ENCODE measurements at places on chromosomes 12 and 14. TPM values are rescaled to one million over a fixed set of nuclear protein-coding genes. Genes with fewer than 3 reads are reported as not detected.

DNA sequence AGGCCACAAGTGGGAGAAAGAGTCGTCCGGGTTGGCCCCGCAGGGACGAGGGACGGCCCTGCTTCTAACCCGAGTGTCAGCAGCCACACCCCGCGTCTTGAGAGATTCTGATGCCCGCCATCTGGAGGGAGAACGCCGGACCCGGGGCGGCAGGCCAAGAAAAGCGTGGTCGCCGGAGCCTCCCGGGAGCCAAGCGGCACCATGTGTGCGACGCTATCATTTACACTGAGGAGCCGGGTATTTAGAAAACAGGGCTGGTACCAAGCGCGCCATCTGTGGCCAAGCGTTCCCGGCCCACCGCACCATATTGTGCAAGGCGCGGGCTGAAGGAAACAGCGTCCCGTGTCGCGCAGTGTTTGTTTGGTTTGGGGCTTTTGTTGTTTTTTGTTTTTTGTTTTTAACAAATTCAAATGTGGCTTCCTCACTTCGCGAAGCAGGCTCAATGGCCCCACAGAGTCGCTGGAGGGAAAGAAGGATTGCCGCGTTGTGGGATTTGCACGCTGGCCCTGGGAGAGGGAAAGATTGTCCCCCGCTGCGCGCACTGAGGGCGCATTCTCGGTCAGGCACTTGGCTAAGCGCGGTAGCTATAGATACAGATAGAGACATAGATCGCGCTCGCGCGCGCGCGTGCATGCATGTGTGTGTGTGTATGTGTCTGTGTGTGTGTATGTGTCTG lies 153.8 kb downstream of the BCL11B start:
- no peak overlapping the region for H3K27ac ChIP-seq
- H3K27me3 ChIP-seq = no peaks in the 10 kb centered on the region
- H3K4me1 ChIP-seq = no peaks in the 10 kb centered on the region
- DNase-seq = no peak
- no peak overlapping the region for H3K4me3 ChIP-seq
- no peaks in the 10 kb centered on the region for H3K36me3 ChIP-seq

- H3K4me3 ChIP-seq = peak overlapping the region; percentile 67
- H3K27me3 ChIP-seq = no peaks in the 10 kb centered on the region
- DNase-seq = peak; percentile 81
These were observed 612 bp downstream of the MDM2 start for GRCh38 chr12:68808388-68809189.

DNA sequence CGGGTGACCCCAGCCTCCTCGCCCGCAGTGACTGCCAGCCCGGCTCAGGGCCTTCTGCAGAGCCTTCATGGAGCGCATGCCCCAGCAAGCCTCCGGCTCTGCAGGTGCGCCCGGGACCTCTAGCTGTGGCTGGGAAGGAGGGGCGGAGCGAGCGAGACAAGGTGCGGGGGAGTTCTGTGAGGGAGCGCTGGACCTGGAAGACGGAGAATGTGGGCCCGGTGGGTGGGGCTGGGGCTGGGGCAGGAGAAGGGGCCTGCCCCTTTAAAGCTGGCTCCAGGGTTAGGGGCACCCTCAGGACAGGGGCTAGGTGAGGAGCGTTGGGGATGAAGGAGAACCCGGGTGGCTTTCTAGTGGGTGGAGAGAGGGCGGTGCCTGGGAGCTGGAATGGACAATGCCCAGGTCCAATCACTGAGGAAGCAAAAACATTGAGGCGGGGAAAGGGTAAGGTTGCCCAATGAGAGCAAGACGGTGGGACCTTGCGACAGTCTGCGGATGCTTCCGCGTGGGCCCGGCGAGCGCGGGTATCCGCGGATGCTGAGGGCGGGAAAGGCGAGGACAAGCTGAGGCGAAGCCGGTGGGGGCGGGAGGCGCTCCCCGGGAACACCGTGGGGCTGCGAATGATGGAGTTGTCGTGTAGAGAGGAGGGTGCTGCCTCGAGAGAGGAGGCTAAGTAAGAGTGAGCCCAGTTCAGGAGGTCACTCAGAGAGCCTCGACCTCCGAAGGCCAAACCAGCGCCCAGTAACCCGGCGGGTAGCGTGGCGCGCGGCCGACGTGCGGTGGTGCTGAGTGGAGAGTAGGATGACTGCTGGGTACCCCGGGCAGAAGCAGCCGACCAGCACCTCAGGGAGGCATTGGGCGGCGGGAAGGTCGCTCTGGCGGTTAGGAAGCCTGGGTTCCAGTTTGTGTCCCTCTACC lies at the start of gene GLS2:
TSS of gene GLS2 (minus strand) at position 121 of the 915 bp plus-strand sequence. CDS start at position 78, 43 bp downstream.
- peak within 1 kb of the TSS; percentile 54 for H3K4me3 ChIP-seq
- no peaks in the 10 kb centered on the region for H3K36me3 ChIP-seq
- no peaks in the 10 kb centered on the region for H3K27me3 ChIP-seq
- peak; percentile 82 for DNase-seq
- H3K27ac ChIP-seq = no peak within 1 kb of the TSS
- peaks cover 2% of the 10 kb centered on the region for H3K4me1 ChIP-seq

DNA sequence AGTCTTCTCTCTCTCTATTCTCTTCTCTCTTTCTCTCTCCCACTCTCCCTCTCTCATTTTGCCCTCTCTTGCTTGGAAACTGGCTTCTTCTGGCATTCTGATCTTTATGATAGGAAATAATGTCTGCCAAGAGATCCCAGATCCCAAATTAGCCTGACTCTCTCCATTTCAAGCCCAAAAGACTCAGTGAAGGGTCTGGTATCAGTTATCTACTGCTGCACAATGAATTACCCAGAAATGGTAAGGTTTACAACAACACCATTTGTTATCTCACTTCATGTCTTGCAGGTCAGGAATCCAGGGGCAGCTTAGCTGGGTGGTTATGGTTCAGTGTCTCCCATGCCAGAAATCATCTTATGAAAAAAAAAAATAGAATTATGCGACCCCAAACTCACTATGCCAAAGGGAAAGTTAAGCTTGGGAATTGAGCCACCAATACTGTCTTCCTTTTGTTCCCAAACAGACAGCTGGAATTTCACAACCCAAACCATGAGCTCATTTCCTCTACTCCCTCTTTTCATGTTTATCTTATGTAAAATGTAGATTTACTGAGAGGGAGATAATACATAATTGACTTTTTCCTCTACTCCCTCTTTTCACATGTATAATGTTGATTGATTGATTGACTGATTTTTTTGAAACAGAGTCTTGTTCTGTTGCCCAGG lies 67.8 kb upstream of the FICD start:
- H3K36me3 ChIP-seq = no peaks in the 10 kb centered on the region
- no peak for DNase-seq
- H3K27ac ChIP-seq = no peak overlapping the region
- no peaks in the 10 kb centered on the region for H3K27me3 ChIP-seq
- no peak overlapping the region for H3K4me3 ChIP-seq

GRCh38 chr14:45201905-45202304 lies 51.1 kb downstream of the MIS18BP1 start:
- no peak overlapping the region for H3K4me3 ChIP-seq
- no peaks in the 10 kb centered on the region for H3K27me3 ChIP-seq
- peaks cover 6% of the 10 kb centered on the region for H3K36me3 ChIP-seq
- no peaks in the 10 kb centered on the region for H3K4me1 ChIP-seq
- no peak overlapping the region for H3K27ac ChIP-seq
- DNase-seq = no peak

DNA sequence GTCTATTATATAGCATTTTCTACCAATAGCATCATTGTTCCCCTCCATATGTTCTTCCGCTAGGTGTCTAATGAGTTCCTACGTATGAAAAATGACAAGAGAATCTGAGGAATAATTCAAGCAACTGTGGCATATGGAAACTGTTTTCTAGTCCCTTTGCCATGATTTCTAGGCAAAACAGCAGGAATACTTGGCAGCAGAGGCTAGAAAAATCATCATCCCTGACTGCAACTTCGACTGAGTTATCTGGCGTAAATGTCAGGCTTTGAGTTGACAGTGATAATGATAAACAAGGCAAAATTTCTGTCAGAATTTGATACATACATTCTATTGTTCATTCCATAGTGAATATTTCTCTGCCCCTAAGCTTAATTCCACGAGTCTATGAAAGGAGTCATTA lies 572.8 kb upstream of the USP15 start:
- no peak overlapping the region for H3K27ac ChIP-seq
- DNase-seq = no peak
- H3K36me3 ChIP-seq = no peaks in the 10 kb centered on the region
- H3K4me3 ChIP-seq = no peak overlapping the region
- H3K27me3 ChIP-seq = no peaks in the 10 kb centered on the region

The CEBPE gene
- not detected for total RNA-seq

DNA sequence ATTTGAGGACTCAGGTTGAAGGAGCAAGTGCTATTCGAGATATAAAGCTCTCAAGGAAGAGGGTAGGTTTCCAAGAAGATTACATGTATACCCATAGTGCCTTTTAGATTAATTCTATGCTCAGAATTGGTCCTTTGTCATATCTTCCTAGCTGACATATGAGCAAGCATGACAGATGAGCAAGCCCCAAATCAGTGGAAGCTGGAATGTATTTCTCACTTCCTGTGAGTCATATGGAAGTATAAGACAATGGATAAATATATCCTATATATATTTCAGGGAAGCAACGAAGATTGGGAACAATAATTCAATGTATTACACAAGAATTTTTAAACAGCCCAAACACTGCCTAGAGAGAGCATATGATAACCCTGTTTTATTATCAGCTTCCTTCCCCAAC lies 674.1 kb upstream of the ATXN7L3B start:
- no peak overlapping the region for H3K4me3 ChIP-seq
- H3K27me3 ChIP-seq = no peaks in the 10 kb centered on the region
- no peaks in the 10 kb centered on the region for H3K36me3 ChIP-seq
- no peak overlapping the region for H3K27ac ChIP-seq

The PPP4R4 gene
- 5.0 TPM for total RNA-seq

DNA sequence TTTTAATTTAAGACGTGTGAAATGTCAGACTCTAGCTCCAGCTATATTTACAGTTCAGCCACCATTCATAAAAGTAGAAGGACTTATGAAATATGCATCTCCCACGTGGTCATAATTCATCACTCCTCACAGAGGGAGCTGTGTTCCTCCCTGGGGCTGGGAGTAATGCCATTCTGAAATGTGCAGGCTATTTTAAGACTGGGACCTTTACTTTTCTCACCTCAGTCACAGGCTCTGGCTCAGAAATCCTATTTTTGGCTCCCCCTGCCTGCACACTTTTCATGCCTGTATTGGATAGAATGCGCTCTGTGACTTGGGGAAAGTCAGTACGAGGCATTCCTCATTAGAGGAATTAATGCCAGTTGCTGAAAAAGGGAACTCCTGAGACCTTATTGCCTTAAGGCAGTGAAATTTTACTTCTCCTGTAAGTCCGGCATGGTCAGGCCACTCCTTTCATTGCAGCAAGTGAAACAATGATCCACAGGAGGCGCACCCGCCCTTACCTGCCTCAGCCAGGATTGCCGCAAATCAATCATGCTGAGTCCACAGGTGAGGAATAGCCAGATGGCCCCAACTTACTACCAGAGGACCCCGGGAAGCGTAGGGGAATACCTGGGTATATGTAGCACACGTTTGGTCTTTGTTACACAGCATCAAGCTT lies 1133.2 kb upstream of the TMEM132C start:
- no peak overlapping the region for H3K4me3 ChIP-seq
- no peak for DNase-seq
- H3K36me3 ChIP-seq = no peaks in the 10 kb centered on the region
- H3K27me3 ChIP-seq = no peaks in the 10 kb centered on the region

DNA sequence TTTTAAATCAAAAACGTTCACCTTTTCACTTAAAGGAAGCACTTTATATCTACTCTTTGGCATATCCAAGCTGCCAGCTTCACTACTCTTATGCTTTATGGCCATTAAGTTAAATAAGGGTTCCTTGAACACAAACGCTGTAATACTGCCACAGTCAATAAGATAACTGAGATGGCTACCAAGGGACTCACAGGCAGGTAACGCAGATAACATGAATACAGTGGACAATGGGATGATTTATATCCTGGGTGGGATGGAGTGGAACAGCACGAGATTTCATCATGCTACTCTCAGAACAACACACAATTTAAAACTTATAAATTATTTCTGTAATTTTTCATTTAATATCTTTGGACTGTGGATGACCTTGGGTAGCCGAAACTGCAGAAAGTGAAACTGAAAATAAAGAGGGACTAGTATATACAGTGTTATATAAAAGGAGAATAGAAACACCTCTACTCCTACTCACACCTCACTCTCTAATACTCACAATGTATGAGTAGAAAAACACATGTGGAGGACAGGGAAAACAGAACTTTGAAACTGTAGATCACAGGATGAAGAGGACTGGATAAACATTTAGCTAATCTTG lies 367.3 kb downstream of the C12orf50 start:
- no peak overlapping the region for H3K4me3 ChIP-seq
- DNase-seq = no peak
- H3K4me1 ChIP-seq = no peaks in the 10 kb centered on the region
- no peak overlapping the region for H3K27ac ChIP-seq

The EML5 gene
- total RNA-seq = 1.7 TPM

GRCh38 chr14:100688598-100689461 lies 37.9 kb upstream of the DLK1 start:
- H3K27ac ChIP-seq = no peak overlapping the region
- no peak for DNase-seq
- H3K36me3 ChIP-seq = no peaks in the 10 kb centered on the region
- no peaks in the 10 kb centered on the region for H3K27me3 ChIP-seq
- no peak overlapping the region for H3K4me3 ChIP-seq
- H3K4me1 ChIP-seq = no peaks in the 10 kb centered on the region

The POTEG gene
- total RNA-seq = not detected

GRCh38 chr14:53390008-53390407 lies 236.9 kb upstream of the DDHD1 start:
- no peak overlapping the region for H3K27ac ChIP-seq
- no peaks in the 10 kb centered on the region for H3K36me3 ChIP-seq
- H3K4me1 ChIP-seq = no peaks in the 10 kb centered on the region
- no peaks in the 10 kb centered on the region for H3K27me3 ChIP-seq
- DNase-seq = no peak
- no peak overlapping the region for H3K4me3 ChIP-seq

The SLC5A8 gene
- 0.18 TPM for total RNA-seq

- H3K27me3 ChIP-seq = no peaks in the 10 kb centered on the region
- H3K4me1 ChIP-seq = no peaks in the 10 kb centered on the region
- DNase-seq = no peak
These were observed 28.5 kb downstream of the RERG start for GRCh38 chr12:15192720-15193119.

The GPRC5D gene
- total RNA-seq = 1.3 TPM

DNA sequence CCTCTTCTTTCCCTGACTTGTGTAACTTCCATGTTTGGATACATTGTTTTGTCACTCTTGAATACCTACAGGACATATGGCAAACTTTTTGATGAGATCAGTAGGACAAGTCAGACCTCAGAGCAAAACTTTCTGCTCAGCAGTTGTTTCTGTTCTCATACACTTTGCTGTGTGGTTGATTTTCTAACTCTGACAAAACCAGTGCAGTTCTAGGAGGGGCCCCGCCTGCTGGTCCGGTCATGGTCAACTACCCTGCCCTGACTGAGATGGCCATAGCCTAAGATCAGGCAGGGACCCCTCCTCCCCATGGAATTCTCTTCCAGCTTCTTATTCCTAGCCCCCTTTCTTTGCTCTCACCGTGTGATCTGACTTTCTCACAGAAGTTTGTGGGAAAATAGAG lies 92.8 kb downstream of the OTOGL start:
- no peaks in the 10 kb centered on the region for H3K4me1 ChIP-seq
- H3K4me3 ChIP-seq = no peak overlapping the region
- H3K27ac ChIP-seq = no peak overlapping the region

The TSPAN8 gene
- 588 TPM for total RNA-seq

GRCh38 chr12:71041476-71041875 lies 116.3 kb downstream of the TSPAN8 start:
- no peaks in the 10 kb centered on the region for H3K27me3 ChIP-seq
- H3K27ac ChIP-seq = no peak overlapping the region
- no peak for DNase-seq
- H3K36me3 ChIP-seq = no peaks in the 10 kb centered on the region
- no peaks in the 10 kb centered on the region for H3K4me1 ChIP-seq

- H3K27me3 ChIP-seq = no peaks in the 10 kb centered on the region
- DNase-seq = no peak
- H3K4me3 ChIP-seq = no peak overlapping the region
These were observed 266.0 kb downstream of the KSR2 start for GRCh38 chr12:117702741-117703140.

All from Peyer's patch (tissue), 4 donors.